Endothelial cell of umbilical vein (primary cell): ENCODE measurements at places on chromosomes 1 and 21. TPM values are rescaled to one million over a fixed set of nuclear protein-coding genes. Genes with fewer than 3 reads are reported as not detected.

- DNase-seq = no peak
- no peaks in the 10 kb centered on the region for H3K36me3 ChIP-seq
- no peak overlapping the region for H3K4me3 ChIP-seq
These were observed 207.0 kb upstream of the VAMP3 start for GRCh38 chr1:7564137-7564536.

DNA sequence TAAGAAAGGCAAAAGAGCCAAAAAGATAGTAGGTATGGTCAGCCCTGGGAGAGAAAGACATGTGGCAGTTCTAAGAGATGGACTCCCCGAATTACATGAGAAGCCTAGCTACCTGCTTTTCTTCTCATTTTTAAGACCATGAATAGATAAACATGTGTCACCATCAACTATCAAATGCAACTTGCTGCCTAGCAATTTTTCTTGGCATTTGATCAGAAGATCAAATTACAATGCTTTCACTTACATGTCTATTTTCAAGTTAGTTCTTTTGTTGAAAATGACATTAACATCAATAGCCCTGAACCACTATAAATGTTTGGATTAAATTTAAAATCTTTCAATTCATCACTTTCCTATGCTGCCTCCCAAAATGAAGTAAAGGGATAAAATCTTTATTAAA, 212.3 kb downstream of the HHIPL2 start:
- DNase-seq = no peak
- no peak overlapping the region for H3K27ac ChIP-seq
- H3K36me3 ChIP-seq = no peaks in the 10 kb centered on the region
- H3K4me3 ChIP-seq = no peak overlapping the region
- H3K4me1 ChIP-seq = no peaks in the 10 kb centered on the region
- H3K27me3 ChIP-seq = no peaks in the 10 kb centered on the region

- H3K4me1 ChIP-seq = no peaks in the 10 kb centered on the region
- H3K27ac ChIP-seq = no peak overlapping the region
- H3K27me3 ChIP-seq = no peaks in the 10 kb centered on the region
- H3K4me3 ChIP-seq = no peak overlapping the region
- no peak for DNase-seq
These were observed 410.1 kb downstream of the BRINP3 start for GRCh38 chr1:190067592-190067991.

GRCh38 chr1:233959102-233959501, 54.6 kb downstream of the SLC35F3 start:
- no peaks in the 10 kb centered on the region for H3K27me3 ChIP-seq
- H3K4me1 ChIP-seq = no peaks in the 10 kb centered on the region
- H3K27ac ChIP-seq = no peak overlapping the region
- H3K4me3 ChIP-seq = no peak overlapping the region
- no peaks in the 10 kb centered on the region for H3K36me3 ChIP-seq
- DNase-seq = no peak

DNA sequence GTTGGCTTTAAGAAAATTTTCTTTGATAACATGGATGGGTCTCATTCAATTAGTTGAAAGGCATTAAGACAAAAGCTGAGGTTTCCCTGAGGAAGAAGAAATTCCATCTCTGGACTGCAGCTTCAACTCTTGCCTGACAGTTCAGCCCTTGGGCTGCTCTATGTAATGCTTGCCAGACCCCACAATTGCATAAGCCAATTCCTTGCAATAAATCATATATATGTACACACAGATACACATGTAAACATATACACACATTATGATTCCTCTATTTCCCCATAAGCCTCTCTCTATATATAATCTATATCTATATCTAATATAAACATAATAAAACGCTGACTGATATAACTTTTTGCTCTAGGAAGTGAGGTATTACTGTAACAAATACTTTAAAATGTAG, 301.5 kb upstream of the PRMT6 start:
- H3K27me3 ChIP-seq = no peaks in the 10 kb centered on the region
- H3K4me1 ChIP-seq = no peaks in the 10 kb centered on the region
- H3K4me3 ChIP-seq = no peak overlapping the region
- no peak overlapping the region for H3K27ac ChIP-seq
- H3K36me3 ChIP-seq = no peaks in the 10 kb centered on the region

DNA sequence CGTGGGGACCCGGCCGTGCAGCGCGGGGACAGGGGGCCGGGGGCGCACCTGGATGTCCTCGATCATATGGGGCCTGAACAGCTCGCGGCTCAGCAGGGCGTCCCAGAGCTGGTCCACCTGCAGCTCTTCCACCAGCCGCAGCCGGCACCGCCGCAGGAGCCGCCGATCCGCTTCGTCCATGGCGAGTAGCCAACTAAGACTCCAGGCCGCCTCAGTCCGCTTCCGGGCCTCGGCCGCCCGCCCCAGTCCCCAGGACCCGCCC, at the start of gene CASP9:
TSS of gene CASP9 (minus strand) at position 195 of the 262 bp plus-strand sequence. CDS start at position 180, 15 bp downstream.
- no peaks in the 10 kb centered on the region for H3K36me3 ChIP-seq
- no peaks in the 10 kb centered on the region for H3K27me3 ChIP-seq
- peak within 1 kb of the TSS; percentile 92 for H3K27ac ChIP-seq
- peak within 1 kb of the TSS; percentile 74 for H3K4me3 ChIP-seq
- no peak for DNase-seq

The EPB41 gene
- 39.7 and 45.7 TPM in 2 replicates for total RNA-seq

The VPS45 gene
- 40.4 and 43.7 TPM in 2 replicates for total RNA-seq

The TMEM61 gene
- not detected in 2 replicates for total RNA-seq

The SLAMF7 gene
- total RNA-seq = not detected in 2 replicates

The PROX1 gene
- total RNA-seq = 3.3 and 4.0 TPM in 2 replicates

The TMCO1 gene
- total RNA-seq = 80.0 and 86.0 TPM in 2 replicates

DNA sequence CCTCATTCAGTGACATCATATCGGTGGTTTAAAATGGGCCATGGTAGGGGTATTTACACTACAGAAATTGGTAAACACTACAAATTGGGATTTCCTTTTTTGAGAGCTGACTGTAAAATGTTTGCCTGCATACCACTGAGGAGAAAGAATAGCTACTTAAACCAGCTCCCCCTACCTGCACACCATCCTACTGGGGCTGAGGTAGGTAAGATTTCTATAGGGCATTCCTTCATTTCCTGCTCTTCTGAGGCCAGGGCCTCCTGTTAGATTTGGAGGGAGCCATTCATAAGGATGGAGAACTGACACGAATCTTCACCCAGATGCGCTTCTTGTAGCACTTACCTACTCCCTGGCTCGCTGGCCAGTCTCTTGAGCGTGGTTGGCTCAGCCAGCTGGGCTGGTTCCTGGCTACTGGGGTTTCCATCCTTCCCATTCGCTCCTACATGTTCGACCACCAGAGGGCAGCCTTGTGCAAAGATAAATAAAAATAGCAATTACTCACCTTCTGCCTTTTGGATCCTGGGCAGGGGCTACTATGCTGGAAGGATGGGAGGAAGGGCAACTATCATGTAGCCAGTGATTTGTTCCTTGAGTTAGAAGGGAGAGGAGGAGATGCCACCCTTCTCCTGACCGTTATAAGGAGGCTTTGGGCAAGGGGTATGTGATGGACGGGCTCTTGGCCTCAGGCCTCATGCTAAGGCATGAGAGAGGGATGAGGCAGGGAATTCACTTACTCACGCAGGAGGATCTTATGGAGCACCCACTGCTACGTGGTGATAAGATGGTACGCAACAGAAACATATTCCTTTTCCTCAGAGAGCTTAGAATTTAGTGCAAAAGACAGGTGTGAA, 10.7 kb downstream of the OPTC start:
- no peak overlapping the region for H3K27ac ChIP-seq
- no peak overlapping the region for H3K4me3 ChIP-seq
- H3K27me3 ChIP-seq = peaks cover 3% of the 10 kb centered on the region
- no peaks in the 10 kb centered on the region for H3K36me3 ChIP-seq
- DNase-seq = peak; percentile 73
- H3K4me1 ChIP-seq = peaks cover 4% of the 10 kb centered on the region

- no peak for DNase-seq
- H3K4me1 ChIP-seq = no peaks in the 10 kb centered on the region
- H3K36me3 ChIP-seq = no peaks in the 10 kb centered on the region
- H3K27ac ChIP-seq = no peak overlapping the region
These were observed 17.3 kb downstream of the CHD5 start for GRCh38 chr1:6162773-6163172.

The PAPPA2 gene
- not detected in 2 replicates for total RNA-seq

The HAO2 gene
- not detected in 2 replicates for total RNA-seq

The KRTAP23-1 gene
- total RNA-seq = not detected in 2 replicates

GRCh38 chr1:218728898-218729565, 383.9 kb downstream of the TGFB2 start:
- DNase-seq = no peak
- no peak overlapping the region for H3K27ac ChIP-seq
- no peaks in the 10 kb centered on the region for H3K27me3 ChIP-seq
- H3K36me3 ChIP-seq = no peaks in the 10 kb centered on the region

GRCh38 chr1:20538760-20539551, 13.4 kb upstream of the FAM43B start:
- peak; percentile 31 for DNase-seq
- no peaks in the 10 kb centered on the region for H3K4me1 ChIP-seq
- H3K27ac ChIP-seq = no peak overlapping the region
- no peaks in the 10 kb centered on the region for H3K36me3 ChIP-seq
- peaks cover 3% of the 10 kb centered on the region for H3K27me3 ChIP-seq

The MROH9 gene
- total RNA-seq = not detected in 2 replicates

The SEC16B gene
- 0.44 and 0.78 TPM in 2 replicates for total RNA-seq

The NEGR1 gene
- 20.2 and 21.8 TPM in 2 replicates for total RNA-seq

- H3K27ac ChIP-seq = no peak overlapping the region
- no peaks in the 10 kb centered on the region for H3K27me3 ChIP-seq
- no peaks in the 10 kb centered on the region for H3K4me1 ChIP-seq
- DNase-seq = no peak
These were observed 146.6 kb downstream of the HHAT start for GRCh38 chr1:210475321-210475720.

The CRYZL1 gene
- 41.1 and 42.1 TPM in 2 replicates for total RNA-seq

- no peak overlapping the region for H3K27ac ChIP-seq
- peaks cover 4% of the 10 kb centered on the region for H3K4me1 ChIP-seq
- no peaks in the 10 kb centered on the region for H3K36me3 ChIP-seq
- DNase-seq = no peak
These were observed 198.5 kb downstream of the RHOU start for GRCh38 chr1:228933753-228934152.
